ENCODE measurements at places on chromosomes 1 and 21.

DNA sequence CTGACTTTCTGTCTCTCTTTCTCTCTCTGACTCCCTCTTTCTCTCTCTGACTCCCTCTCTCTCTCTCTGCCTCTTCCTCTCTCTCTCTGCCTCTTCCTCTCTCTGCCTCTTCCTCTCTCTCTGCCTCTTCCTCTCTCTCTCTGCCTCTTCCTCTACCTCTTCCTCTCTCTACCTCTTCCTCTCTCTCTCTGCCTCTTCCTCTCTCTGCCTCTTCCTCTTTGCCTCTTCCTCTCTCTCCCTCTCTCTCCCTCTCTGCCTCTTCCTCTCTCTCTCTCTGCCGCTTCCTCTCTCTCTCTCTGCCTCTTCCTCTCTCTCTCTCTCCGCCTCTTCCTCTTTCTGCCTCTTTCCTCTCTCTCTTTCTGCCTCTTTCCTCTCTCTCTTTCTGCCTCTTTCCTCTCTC lies 18.6 kb upstream of the ANKRD45 start:
- DNase-seq, result no peak

DNA sequence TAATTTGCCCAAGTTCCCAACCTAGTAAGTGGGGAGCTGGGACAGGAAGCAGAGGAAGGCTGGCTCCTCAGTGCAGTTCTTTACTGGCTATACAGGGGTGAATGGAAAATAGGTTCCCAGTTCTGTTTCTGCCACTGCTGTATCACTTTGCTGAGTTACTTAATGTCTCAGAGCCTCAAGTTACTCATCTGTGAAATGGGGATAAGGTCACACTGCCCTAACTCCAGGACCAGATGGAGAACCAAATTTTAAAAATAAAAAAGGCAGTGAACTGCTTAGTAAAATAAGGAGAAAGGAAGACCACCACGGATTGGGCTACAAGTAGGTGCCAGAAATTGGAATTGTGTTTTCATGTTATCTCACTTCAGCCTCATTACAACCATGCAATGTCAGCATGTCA lies 147.8 kb downstream of the OMA1 start:
- DNase-seq, result no peak

- no peak for DNase-seq
Observed at GRCh38 chr1:92544756-92545165, 58.0 kb upstream of the GFI1 start.

- DNase-seq, result no peak
Observed at GRCh38 chr1:200873116-200873670, 412 bp downstream of the GPR25 start.

GRCh38 chr1:26046246-26047095 lies 553 bp upstream of the SLC30A2 start:
- DNase-seq, result no peak
